Stimulated activated CD8-positive, alpha-beta memory T cell treated with anti-CD3 and anti-CD28 coated beads, Interleukin-7, amount 100 ng/mL, for 24 hours (primary cell): ENCODE measurements at places on chromosomes 11 and 22.

- no peak for DNase-seq
Measured at GRCh38 chr11:117084992-117085391, 13.2 kb downstream of the SIK3 start.

- no peak for DNase-seq
Measured at GRCh38 chr11:16968196-16968595, 46.0 kb downstream of the PLEKHA7 start.

DNA sequence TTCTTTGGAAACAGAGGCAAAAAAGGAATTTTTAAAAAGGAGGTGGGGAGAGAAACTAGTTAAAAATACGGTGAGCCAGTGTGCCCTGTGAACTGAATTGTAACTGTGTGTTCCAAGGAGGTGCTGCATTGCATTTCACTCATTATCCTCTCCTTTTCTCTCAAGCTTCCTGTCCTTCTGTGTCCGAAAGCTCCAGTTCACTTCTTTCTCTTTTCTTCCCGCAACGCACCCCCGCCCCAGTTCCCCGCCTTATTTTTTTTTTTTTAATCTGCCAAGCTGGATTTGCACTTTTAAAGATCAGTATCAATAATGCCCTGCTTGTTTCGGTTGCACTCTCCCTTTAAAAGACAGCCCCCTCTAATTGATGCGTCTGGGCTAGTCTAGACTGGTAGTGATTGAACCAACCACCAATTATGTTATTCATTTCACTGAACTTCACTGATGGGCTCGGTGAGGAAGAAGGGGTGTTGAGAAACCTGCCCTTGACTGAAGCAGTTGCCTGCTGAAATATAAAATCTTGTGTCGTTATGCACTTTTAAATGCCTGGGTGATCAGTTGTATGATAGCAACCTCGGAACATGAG, 18.5 kb downstream of the BLID start:
- DNase-seq: no peak

- DNase-seq: no peak
Measured at GRCh38 chr11:68387840-68388239, 72.7 kb upstream of the PPP6R3 start.

DNA sequence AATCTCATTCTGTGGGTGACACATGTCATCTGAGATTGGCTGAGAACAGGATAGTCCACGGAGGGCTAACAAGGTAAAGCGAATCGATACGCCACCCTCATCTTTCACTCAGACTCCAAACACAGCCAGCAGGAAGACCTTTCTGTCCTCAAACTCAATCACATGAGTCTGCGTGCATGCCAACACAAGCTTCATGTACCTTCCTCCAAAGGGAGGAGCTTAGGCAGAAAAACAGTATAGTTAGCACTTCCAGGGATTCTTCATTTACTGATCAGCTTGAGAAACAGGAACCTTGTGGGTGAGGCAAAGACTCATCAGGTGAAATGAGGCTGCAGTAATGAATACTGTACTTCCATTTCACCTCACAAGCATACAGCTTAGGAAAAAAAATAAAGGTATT, 767.1 kb upstream of the API5 start:
- DNase-seq: no peak
